Endothelial cell (in vitro differentiated cells): ENCODE measurements at places on chromosomes 12 and 14. TPM values are rescaled to one million over a fixed set of nuclear protein-coding genes. Genes with fewer than 3 reads are reported as not detected.

The RAD9B gene
- total RNA-seq = 0.54 TPM

The STAB2 gene
- total RNA-seq = 0.10 TPM

The PLEKHD1 gene
- 0.80 TPM for total RNA-seq

DNA sequence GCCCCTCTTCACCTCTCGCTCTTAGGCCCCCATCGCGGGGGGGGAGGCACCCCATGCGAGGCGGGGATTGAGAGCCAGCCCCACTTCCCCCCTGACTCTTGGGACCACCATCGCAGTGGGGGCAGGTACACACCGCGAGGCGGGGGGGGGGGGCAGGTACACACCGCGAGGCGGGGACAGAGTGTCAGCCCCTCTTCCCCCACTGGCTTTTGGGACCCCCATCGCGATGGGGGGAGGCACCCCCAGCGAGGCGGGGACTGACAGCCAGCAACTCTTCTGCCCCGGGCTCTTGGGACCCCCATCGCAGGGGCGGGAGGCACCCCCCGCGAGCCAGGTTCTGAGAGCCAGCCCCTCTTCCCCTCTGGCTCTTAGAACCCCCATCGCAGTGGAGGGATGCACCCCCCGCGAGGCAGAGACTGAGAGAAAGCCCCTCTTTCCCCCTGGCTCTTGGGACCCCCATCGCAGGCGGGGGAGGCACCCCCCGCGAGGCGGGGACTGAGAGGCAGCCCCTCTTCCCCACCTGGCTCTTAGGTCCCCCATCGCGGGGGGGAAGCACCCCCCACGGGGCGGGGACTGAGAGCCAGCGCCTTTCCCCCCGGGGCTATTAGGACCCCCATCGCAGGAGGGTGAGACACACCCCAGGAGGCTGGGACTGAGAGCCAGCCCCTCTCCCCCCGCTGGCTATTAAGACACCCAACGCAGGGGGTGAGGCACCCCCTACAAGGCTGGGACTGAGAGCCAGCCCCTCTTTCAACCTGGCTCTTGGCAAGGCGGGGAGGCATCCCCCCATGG, 196.5 kb upstream of the PZP start:
- H3K4me1 ChIP-seq = peaks cover 3% of the 10 kb centered on the region
- H3K4me3 ChIP-seq = no peak overlapping the region
- peak; percentile 37 for DNase-seq
- H3K27ac ChIP-seq = no peak overlapping the region
- H3K27me3 ChIP-seq = peaks cover 4% of the 10 kb centered on the region
- peaks cover 3% of the 10 kb centered on the region for H3K36me3 ChIP-seq

- H3K36me3 ChIP-seq = no peaks in the 10 kb centered on the region
- no peak for DNase-seq
- peaks cover 4% of the 10 kb centered on the region for H3K4me1 ChIP-seq
- no peak overlapping the region for H3K4me3 ChIP-seq
- no peaks in the 10 kb centered on the region for H3K27me3 ChIP-seq
Measured at GRCh38 chr14:62947301-62947700, 98.0 kb downstream of the KCNH5 start.

GRCh38 chr12:104342147-104342546, 38.6 kb downstream of the EID3 start:
- no peak for DNase-seq
- no peak overlapping the region for H3K27ac ChIP-seq
- H3K4me3 ChIP-seq = no peak overlapping the region
- H3K36me3 ChIP-seq = peaks cover 27% of the 10 kb centered on the region
- no peaks in the 10 kb centered on the region for H3K27me3 ChIP-seq

DNA sequence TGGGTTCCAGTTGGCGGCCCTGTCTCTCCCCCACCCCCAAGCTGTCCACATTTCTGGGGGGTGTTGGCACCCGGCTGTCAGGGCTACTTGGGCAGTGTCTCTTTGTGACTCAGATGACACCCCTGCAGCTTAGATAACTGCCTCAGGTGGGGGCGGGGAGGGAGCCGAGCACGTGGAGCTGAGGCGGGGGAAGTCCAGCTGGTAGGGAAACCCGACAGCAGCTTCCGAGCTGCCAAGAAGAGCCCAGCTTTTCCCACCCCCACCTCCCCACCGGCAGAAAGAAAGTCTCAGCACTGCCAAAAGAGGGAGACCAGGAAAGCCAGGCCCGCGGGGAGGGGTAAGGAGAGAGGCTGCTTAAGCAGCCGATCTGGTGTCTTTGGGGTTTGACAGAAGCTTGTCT, 1.4 kb downstream of the LRTM2 start:
- H3K36me3 ChIP-seq = no peaks in the 10 kb centered on the region
- peaks cover 4% of the 10 kb centered on the region for H3K4me1 ChIP-seq
- no peak for DNase-seq
- H3K27me3 ChIP-seq = peaks cover 22% of the 10 kb centered on the region
- no peak overlapping the region for H3K4me3 ChIP-seq
